CD4-positive, alpha-beta T cell treated with Interleukin-4 for 4 hours (primary cell): ENCODE measurements at places on chromosomes 5 and 9.
A peak's percentile ranks its signal among the peaks of the same experiment; 100 is the strongest.

DNA sequence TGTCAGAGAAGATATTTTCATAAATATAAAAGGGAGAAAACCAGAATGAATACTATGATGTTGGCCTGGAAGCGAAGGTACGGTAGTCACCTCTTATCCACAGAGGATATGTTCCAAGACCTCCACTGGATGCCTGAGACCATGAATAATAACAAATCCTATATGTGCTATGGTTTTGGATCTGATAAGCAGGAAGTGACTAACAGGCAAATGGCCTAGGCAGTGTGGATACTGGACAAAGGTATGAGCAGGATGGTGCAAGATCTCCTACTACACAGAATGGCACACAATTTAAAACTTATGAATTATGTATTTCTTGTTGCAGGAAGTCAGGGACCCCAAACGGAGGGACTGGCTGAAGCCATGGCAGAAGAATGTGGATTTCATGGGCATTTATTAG lies 48.2 kb downstream of the ADAMTS12 start:
- DNase-seq, result no peak

GRCh38 chr5:115702025-115702424 lies 76.2 kb upstream of the TMED7 start:
- DNase-seq, result no peak

DNA sequence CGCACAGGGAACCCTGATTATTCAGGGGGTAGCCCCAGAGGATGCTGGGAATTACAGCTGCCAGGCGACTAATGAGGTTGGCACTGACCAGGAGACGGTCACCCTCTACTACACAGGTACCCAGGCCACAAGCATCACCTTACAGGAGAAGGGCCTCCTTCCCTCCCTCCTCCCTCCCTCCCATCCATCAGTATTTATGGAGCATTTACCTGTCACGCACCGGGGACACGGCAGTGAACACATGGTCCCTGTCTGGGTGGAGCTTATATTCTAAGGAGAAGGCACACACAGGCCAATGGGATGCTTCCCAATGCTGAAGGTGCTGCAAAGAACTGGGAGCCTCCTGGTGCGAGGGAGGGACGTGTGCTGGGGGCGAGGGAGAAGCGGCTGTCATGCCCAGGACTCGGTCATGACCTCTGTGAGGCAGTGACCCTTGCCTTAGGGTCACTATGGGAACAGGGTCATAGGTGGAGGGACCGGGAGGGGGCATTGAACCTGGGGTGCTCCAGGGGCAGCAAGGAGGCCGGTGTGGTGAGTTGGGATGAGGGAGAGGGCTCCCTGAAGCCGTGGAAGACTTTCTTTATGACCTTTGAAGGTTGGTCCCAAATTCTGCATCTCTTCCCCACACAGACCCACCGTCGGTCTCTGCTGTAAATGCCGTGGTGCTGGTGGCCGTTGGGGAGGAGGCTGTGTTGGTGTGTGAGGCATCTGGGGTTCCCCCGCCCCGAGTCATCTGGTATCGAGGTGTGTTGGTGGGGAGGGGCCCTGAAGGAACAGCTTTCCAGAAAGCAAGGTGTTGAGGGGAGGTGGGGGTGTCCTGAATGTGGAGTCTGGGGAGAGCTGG lies 41.5 kb downstream of the HMCN2 start:
- no peak for DNase-seq

DNA sequence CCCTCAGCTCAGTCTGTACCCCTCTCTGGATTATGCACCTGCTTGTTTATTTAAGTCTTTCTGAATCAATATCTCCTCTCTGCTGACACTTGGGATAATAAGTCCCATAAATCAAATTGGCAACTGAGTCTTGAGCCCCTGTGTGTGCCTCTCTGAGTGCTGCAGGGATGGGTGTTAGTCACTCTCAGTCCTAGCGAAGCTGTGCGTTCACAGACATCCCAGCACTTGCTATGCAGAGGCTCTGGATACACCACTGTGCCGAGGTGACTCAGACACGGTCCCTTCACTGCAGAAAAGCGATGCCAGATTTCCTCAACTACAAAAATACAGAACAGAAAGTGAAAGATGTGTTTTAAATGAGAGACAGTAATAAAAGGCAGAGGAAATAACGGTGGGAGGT lies 4.1 kb upstream of the KCNMB1 start:
- peak; percentile 33 for DNase-seq

- DNase-seq, result no peak
Measured at GRCh38 chr5:148778882-148779281, 47.5 kb upstream of the ADRB2 start.

- DNase-seq, result no peak
Measured at GRCh38 chr5:156128026-156128425, 198.9 kb upstream of the SGCD start.

- no peak for DNase-seq
Measured at GRCh38 chr5:65923339-65923738, 3.0 kb upstream of the ERBIN start.

- DNase-seq, result peak; percentile 39
Measured at GRCh38 chr5:56717253-56717987, 97.9 kb upstream of the MAP3K1 start.

- no peak for DNase-seq
Measured at GRCh38 chr9:114694719-114695269, 12.8 kb upstream of the TEX48 start.

DNA sequence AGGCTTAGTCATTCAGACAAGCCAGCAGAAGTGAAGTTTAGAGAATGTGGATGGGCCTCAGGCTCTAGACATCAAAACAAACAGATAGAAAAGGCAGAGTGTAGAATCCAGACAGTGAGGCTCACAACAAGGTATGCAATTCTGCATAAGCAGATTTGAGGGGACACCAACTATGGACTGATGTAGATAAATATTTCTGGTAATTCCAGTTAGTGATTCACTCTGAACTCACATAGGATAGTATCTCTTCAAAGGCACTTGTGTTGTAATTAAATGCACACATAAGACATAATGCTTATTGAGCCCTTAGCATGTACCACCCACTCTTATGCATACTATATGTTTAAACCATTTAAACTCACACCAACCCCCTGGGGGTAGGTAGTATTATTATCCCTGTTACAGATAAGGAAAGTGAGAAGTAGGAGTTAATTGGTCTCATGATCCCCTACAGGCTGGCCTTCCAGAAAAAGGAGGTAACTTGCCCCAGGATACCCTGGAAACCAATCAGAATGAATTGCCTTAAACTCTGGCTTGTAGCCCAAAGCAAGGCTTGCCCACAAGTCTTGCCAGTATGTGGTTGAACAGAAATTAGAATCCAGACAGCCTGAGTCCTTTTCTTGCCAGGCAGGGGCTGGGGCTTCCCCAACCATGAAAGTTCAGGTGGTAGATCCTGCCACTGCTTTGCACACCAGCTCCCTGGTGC lies 39.5 kb upstream of the HSPB3 start:
- no peak for DNase-seq

GRCh38 chr9:98491828-98492227 lies 216.9 kb downstream of the GABBR2 start:
- DNase-seq, result no peak

DNA sequence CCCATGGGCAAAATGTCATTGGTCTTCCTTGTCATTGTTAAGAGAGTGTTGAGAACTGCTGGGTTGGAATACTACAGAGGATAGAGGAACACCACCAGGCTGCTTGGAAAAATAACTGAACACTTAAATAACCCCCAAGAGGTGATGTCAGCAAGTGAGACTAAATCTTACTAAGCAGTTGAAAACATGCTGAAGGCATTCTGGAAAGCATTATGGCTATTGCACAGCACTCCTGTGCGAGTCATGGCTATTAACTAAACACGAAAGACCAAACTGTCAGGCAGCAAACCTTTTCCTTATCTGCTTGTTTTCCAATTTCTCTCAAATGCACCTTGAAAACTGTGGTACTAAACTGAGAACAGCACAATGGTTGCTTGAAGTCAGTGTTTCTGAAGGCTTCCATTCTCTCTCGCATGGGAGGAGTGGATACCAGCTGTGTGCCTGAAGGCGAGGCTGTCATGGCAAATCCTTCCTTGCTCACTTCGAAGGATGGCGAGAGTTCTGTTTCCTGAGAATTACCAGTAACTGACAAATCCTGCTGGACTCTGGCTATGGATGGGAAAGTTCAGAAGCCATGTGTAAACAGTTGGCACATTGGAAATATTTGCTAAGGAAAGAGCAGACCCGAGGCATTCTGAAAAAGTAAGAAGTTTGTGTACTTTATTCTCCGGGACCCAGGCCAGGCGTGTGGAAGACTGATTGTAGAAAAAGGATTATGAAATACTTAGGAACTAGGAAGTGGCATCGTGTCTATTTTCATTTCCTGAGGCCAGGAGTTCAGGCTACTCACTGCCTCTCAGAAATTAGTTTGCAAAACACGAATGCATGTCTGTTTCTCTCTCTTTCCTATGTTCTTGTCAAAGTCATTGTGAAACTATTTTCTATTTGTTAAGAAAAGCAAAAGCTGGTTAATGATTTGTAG lies 182.1 kb downstream of the DMRT2 start:
- no peak for DNase-seq

GRCh38 chr5:171593401-171593800 lies 174.0 kb downstream of the FGF18 start:
- DNase-seq, result no peak

DNA sequence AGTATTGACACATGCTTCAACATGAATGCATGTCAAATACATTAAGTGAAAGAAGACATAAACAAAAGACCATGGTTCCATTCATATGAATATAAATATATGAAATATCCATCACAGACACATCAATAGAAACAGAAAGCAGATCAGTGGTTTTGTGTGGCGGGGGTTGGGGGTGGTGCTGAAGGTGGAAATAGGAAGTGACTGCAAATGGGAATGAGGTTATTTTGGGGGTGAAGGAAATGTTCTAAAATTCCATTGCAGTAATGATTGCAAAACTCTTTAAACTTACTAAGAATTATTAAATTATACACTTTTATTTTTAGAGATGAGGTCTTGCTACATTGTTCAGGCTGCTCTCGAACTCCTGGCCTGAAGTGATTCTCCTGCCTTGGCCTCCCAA lies 28.7 kb downstream of the TAF1L start:
- DNase-seq, result no peak

- DNase-seq, result no peak
Measured at GRCh38 chr5:72286798-72287197, 33.2 kb downstream of the MRPS27 start.

DNA sequence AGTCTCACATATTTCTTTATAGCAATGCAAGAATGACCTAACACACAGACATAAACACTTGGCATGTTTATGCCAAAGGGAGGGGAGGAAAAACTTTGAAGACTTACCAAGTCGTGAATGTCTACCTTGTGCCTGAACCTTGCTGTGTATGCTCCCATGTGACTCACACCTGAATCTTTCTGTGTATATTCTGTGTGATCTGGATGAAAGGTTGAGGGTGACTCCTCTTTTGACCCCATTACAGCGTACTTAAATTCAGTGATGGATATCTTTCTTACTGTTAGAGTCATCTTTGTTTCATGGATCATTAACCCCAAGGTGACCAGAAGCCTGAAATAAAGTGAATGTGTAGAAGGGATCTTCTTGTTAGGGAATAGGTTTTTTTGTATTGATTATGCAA lies 52.9 kb upstream of the PTGER4 start:
- DNase-seq, result no peak

- no peak for DNase-seq
Measured at GRCh38 chr9:112605518-112605917, 112.4 kb downstream of the INIP start.

- DNase-seq, result no peak
Measured at GRCh38 chr5:73774924-73775323, 148.9 kb downstream of the ARHGEF28 start.

DNA sequence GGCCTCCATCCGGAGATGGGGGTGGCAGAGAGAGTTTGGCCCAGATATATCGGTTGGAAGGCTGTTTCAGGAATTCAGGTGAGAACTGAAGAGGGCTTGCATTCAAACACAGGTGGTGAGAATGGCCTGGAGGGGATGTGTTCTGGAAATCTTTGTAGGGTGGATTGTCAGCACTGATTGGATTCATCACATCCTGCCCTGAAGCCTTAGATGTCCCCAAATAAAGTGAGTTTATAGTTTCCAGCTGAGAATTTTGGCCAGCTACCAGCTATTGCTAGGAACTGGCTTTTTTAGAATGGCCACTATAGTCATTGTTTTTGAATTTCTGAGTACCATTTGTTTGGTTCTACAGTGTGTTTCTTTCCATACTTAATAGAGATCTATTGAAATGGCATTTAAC lies 46.1 kb upstream of the ANKH start:
- no peak for DNase-seq

- no peak for DNase-seq
Measured at GRCh38 chr9:110099236-110100095, 108.5 kb downstream of the C9orf152 start.

DNA sequence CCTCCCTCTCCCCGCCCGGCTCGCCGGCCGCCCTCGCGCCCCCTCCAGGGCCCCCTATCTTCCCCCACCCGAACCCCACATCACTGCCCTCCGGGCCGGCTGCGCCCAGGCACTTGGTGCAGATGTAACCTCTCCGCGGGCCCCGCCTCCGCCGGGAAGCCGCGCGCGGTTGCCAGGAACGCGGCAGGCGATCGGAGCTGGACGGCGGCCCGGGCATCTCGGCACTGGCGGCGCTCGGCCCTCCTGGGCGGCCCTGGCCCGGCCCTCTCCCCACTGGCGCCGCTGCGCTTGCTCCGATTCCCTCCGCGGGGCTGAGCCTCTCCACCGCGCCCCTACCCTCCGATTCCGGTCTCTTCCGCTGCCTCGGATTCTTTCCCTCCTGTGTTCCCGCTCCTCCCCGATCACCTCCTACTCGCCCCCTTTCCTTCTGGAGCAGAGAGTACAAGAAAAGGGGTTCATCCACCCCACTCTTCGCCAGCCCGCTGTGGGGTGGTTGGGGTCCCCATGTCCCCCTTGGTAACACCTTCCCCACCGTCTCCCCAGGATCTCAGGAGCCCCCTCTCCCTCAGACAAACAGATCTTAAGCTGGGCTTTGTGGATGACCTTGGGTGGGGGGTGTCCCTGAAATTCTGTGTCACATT lies 70.6 kb downstream of the C9orf50 start:
- no peak for DNase-seq

GRCh38 chr5:177403102-177403791 lies 2.8 kb upstream of the PFN3 start:
- DNase-seq, result peak; percentile 35

DNA sequence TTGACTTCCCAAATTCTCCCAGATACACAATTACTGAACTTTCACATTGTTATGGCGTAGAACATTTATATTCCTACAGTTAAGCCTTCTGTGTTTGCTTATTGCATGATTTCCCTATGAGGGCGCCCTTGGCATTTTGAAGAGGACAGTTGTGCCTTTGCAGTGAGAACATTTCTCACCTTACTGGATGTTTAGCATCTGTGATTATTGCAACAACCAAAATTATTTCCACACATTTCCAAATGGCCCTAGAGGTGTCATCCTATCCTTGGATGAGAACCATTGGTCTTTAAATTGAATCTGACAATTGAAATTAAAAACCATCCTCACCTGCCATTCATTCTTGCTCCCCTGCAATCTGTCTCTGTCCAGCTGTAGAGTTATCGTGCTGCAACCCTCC lies 104.0 kb downstream of the MAMDC2 start:
- DNase-seq, result no peak
